SJCRH30 (cell line): ENCODE measurements at places on chromosomes 13 and 19.

DNA sequence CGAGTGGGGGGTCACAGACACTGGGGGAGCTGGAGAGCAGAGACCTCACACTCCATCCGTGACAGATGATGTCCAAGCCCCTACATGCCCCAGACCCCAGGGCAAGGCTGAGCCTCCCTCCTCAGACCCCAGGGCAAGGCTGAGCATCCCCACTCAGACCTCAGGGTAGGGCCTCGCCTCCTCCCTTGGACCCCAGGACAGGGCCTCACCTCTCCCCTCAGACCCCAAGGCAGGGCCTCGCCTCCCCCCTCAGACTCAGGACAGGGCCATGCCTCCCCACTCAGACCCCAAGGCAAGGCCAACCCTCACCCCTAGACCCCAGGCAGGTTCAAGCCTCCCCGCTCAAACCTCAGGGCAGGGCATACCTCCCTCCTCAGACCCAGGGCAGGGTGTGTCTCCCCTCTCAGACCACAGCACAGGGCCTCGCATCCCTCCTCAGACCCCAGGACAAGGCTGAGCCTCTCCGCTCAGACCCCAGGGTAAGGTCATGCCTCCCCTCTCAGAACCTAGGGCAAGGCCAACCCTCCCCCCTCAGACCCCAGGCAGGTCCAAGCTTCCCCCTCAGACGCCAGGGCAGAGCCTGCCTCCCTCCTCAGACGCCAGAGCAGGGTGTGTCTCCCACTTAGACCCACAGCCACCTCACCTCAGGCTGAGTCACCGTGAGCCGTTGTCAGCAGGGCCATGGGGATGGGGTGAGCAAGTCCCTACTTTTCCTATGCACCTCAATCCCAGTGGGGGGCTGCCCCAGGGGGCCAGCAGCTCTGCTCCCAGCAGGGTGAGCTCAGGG, 1.7 kb upstream of the S1PR4 start:
- DNase-seq: no peak

GRCh38 chr19:1672038-1672768, 19.8 kb upstream of the TCF3 start:
- DNase-seq: peak; percentile 50

DNA sequence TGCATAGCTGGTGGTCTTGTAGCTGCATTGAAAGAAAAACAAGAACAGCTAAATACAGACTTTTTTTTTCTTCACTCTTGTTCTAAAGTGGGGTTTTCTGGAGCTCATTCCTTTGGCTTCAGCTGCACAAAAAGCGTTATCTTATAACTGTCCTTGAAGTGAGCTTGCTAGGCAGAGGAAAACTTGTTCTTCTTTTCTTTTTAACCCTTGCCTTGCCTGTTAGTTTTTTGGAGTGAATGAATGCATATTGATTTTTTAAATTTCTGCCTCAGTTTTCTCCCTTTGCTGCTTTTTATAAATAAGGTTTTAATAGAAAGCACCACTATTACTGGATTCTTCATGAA, 1.5 kb downstream of the ZNF765 start:
- DNase-seq: no peak

DNA sequence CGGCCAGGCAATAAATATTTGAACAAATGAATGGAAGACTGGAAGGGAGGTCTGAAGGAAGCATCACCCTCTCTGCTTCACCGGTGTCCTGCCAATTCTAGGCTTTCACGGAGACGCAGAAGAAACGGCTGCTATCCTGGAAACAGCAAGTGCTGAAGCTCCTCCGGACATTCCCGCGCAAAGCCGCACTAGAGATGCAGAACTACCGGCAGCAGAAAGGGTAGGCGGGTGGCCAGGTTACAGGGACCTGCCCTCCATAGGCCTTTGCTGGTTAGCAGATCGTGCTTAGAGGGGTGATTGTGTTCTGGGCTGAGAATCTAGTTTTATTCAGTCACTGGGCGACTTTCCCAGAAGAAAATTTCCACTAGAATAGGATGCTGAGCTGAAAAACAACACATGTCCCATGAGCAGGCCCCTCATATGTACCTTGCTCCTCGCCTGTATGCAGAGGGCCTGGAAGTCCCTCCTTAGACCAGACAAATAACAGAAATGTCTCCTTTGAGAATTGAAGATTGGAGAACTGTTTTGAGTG, 11.0 kb downstream of the PAF1 start:
- no peak for DNase-seq

DNA sequence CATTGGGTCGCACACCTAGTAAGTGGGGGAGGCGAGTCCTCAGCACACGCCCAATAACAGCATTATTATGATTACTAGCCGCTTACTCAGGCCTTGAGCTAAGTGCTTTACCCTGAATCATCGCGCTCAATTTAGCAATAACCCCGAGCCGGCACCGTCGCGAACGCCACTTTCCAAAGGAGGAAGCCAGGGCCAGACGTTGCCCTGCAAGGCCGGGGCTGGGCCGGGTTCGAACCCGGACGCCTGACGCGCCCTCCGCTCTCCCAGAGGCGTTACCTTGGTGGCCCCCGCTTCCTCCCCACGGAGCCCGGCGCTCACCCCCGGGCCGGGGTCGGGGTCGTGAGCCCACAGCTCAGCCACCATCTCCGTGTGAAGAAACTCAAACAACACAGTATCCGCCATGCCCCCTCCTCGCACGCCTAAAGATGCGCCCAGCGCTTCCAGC, at the start of gene TRAPPC6A:
Gene TRAPPC6A (minus strand): TSS at position 421 of the 445 bp plus-strand sequence. CDS start 19 bp downstream, at position 402.
- DNase-seq: peak; percentile 36

DNA sequence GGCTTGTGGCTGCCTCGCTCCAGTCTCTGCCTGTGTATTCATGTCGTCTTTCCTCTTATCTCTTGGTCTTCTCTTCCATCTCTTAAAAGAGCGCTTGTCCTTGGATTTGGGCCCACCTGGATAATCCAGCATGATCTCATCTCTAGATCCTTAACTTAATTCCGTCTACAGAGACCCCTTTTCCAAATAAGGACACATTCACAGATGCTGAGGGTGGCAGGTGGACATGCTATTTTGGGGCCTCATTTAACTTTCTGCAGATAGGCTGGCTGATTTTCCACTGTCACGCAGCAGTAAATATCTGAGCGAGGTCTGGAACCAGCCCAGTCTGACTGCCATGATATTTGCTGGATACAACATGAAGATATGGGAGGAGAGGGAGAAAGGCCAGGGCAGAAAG, 41.5 kb upstream of the TSHZ3 start:
- no peak for DNase-seq

DNA sequence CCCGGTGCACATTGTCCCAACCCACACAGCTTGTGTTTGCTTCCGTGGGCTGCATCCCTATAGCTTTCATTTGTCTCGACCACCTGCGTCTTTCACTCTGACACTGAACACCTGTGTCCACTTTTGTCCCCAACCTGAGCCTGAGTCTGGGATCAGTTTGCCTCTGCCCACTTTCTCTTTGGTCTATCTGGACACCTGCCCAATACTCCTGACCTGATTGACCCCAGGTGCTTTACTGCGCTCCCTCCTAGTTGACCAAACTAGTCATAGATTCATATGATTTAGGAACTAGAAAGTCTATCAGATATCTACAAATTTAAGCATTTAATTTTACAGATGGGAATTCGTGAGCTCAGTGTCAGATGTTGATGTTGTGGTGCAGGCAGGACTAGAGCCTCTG, 209.9 kb downstream of the DCT start:
- DNase-seq: no peak

DNA sequence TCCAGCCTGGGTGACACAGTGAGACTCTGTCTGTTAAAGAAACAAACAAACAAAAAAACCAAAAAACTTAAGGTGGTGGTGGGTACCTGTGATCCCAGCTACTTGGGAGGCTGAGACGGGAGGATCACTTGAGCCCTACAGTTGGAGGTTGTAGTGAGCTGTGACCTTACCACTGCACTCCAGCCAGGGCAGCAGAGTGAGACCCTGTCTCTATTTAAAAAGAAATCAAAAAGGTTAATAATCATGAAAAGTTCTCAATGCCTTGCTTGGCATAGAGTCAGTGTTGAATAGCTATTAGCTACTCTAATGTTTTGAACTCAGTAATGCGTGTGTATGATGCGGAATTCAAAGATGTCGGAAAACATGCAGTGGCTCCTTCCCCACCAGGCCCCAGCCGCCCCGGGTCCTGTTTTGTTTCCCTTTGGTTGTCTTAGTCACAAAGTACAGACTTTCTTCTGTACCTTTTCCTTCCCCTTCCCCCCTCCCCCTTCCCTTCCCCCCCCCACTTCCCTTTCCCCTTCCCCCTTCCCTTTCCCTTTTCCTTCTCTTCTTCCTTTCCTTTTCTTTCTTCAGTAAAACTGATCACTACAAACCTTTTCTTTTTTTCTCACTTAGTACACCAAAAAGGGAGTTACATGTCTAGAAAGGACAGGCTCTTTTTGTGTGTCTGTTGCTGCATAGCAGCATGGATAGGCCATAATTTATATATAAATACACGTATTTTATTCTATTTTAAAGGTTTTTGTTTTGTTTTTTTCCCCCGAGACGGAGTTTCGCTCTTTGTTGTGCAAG, 35.2 kb downstream of the DNM2 start:
- DNase-seq: no peak

- no peak for DNase-seq
These were observed 1.1 kb downstream of the TSSK6 start for GRCh38 chr19:19514215-19514657.

- DNase-seq: no peak
These were observed 2033.0 kb upstream of the PCDH20 start for GRCh38 chr13:63448692-63449091.

DNA sequence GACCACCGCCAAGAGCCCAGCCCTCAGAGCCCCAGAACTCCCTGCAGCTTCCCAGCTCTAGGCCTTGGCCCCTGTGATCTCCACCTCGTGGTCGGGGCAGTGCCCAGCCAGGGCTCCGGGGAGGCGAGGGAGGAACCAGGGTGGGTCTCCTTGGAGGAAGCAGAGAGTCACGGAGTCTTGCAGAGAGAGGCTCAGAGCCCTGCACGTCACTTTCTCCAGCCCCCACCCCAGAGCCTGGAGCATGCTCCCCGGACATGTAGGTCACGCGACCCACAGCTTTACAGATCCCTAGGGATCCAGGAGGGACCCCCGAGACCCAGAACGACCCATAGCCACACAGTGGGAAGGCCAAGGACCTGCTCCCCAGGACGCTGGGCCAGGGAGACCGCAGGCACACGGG, 11.9 kb downstream of the GADD45B start:
- DNase-seq: no peak
